Mesothelial cell of epicardium (in vitro differentiated cells): ENCODE measurements at places on chromosomes 6 and 20. TPM values are rescaled to one million over a fixed set of nuclear protein-coding genes. Genes with fewer than 3 reads are reported as not detected.

DNA sequence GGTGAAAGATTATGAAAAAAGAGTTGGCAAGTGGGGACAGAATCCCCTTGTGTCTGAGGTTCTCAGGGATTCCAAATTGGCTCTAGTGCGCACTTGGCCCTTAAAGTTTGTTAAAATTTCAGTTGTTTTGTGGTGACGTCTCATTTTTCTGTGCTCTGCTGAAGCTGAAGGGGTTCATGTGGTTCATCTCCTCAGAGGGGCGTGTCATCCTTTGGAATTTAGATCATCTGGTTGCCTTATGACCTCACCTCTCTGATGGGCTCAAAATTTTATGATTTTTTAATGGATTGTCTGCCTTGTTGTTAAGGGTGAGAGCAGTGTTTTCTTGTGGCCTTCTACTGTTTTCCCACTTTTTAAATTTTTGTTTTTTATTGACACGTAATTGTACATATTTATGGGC lies 20.3 kb downstream of the CYB5R4 start:
- DNase-seq, result no peak

DNA sequence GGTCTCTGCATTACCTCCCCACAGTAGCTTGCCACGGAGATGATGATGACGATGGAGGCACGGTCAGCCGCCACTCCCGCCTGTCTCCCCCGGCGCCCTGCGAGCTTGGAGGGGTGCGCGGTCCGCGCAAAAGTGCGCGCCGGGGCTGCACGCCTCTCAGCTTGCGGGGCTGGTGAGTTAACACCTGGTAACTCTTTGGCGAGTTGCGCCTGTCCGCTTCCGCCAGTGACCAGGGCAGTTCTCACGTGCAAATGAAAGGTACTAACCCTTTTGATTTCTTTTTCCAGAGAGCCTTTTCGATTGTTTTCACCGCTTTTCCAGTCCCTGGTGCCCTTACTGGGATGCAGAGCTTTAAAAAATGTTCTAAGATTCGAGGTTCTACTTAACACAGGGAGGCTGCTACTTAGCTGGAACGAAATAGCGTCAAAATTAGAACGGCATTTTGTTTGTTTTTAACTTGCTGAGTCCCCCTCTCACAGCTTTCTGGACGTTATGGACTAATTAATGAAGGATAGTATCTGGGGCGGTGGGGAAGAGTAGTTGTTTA lies 6.2 kb downstream of the GRIK2 start:
- no peak for DNase-seq

- no peak for DNase-seq
These were observed 89.0 kb upstream of the CCDC167 start for GRCh38 chr6:37588735-37589108.

DNA sequence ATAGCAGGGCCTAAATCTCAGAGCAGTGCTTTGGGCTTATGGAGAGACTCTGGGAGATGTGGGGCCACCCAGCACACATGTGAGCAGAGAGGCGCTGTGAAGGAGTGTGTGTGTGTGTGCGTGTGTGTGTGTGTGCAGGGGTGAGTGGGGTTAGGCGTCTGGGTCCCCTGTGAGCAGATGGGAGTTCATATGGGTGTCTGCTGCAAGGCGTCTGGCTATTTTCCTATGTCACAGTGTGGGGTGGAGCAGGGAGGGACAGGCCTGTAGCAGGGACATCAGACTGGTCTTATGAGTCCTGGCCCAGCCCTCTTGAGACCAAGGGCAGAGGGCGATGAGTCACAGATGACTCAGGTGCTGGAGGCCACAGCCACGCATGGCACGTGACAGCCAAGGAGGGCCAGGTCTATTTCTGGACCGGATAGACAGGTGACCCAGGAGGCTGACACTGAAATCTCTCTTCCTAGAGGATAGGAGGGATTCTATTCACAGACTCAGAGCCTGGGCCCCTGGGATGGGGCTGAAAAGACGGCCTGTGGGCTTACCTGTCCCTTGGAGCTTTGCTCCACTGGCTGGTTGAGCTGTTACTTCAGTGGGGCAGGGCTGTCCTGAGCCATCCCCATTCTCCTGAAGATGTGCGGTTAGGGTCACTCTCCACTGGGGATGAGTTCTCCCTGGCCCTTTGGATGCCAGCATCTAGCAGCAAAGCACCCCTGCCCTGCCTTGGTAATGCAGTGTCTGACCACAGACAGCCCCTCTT lies 28.9 kb downstream of the VEGFA start:
- DNase-seq, result no peak

DNA sequence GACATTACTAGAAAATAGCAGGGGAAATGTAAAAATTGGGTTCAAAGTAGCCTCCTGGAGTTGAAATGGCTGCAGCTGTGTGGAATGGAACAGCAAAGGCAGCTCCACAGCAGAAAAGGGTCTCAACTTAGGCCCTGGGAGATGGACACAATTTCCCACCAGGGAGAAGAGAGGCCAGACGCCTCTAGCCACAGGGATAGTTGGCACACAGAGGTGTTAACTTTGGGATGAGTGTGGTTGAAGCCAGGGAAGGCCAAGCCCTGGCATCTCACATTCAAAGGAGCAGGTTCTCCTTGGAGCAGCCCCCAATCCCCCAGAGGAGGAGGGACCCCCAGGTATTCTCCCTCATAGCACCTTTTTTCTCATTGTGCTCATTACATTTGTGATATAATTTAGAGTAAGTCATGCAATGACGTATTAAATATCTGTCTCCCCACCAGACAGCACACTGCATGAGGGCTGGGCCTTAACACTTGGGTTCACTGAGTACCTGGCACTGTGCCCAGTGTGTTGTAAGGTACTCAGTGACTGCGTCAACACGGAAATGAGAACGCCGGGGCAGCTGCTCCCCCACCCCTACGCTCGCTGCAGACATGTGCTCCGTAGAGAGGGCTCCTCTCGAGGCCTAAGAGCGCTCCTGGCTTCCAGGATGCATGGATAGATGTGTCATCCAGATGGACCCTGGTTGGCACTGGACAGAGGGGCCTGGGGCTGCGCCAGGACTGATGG lies 76.0 kb upstream of the CD93 start:
- DNase-seq, result no peak

APOBEC2 gene
- 0.22 to 0.51 TPM (median 0.45 TPM) in 3 replicates for total RNA-seq

MATN4 gene
- total RNA-seq, result 0.11 TPM in 1 of 3 replicates, not detected in the others

EPPIN gene
- total RNA-seq, result not detected in 3 replicates
